ENCODE measurements at places on chromosomes 7 and 10.

DNA sequence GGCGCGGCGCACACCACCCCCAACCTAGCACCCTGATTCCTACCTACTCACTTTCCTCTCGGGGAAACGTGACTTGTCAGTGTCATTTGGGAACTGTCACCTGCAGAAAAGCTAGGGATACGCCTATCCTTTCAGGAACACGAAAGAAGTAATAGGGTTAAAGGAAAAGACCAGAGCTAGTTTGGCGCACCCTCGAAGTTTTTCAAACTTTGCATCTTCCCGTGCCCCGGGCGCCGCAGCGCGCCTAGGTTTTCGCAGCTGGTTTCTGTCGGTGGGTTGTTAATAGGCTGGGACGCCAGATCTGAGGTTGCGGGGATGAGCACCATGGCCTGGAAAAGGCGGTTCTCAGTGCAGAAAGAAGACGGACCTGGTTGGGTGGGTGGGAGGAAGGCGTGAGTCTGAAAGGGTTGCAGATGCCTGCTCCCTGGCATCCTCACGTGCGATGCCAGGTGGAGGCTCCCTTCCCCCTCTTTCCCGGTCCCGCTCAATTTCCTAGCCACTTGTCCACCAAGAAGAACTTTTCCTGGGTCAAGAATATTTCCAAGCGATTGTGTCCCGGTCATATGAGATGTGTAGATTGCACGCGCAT is 568 bp upstream of the MEOX2 start:
- no peak for DNase-seq

DNA sequence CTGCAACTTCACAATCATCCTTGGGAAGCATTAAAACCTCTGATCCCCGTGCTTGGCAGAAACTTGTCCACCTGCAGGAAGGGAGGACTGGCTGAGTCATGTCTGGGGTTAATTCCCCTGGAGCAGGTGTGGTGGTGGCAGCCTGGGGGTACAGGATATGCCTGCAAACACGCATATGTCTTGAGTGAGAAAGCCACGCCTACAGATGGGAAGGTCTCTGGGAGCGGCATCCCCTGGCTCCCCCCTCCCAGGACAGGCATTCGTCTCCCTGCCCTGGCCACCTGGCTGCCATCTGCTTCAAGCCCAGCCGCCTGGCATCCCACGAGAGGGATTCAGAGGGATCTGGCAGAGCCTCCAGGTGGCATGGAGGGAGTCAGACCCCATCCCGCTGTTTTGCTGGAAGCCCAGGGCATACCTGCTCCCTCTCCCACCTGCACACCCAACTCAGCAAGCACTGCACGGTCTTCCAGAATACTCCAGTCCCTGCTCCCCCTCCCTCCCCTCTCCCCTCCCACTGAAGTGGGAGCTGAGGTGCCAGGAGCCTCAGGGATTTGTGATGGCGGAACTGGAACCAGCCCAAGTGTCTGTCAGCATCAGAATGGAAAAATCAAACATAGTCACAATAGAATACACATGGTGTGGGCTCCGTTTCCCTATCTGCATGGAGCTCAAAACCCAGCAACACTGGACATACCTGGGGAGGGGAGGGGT is 61.0 kb downstream of the CAMK2B start:
- DNase-seq = no peak

- no peak for DNase-seq
Observed at GRCh38 chr7:111083413-111083812, 7.5 kb upstream of the LRRN3 start.

DNA sequence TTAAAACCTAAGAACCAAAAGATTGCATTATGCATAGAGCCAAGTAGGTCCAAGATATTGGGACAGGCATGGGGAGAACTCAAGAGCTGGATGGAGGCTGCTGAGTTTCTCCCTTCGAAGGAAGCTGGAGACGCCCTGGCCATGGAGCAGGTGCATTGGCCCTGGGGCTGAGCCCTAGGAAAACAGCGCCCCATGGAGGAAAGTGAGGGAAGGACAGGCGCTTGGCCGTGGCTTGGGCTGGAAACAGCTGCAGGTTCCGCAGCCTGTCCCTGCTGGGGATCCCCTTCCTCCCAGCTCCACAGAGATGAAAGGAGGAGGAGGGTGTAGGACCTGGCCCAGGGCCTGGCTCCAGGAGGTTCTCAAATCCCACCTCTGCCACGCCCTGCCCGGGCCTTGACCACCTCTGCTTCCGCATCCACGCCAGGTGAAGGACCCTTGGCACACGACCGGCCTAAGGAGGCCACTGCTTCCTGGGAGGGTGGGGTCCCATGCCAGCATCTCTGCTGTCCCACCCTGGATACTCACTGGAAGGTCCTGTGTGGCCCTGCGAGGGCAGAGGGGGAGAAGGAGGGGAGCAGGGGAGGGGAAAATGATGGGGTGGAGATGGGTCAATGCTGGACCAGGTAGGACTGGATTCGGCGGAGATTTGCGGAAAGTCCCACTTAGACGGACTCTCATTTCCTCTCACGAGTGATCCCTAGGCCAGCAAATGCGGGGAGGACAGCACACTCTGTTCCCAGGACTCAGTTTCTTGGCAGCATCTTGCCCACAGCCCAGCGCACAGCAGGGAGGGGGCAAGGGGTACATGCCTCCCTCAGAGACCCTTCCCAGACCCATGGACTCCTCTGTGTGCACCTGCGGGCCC is 258.6 kb upstream of the TCERG1L start:
- DNase-seq = no peak

DNA sequence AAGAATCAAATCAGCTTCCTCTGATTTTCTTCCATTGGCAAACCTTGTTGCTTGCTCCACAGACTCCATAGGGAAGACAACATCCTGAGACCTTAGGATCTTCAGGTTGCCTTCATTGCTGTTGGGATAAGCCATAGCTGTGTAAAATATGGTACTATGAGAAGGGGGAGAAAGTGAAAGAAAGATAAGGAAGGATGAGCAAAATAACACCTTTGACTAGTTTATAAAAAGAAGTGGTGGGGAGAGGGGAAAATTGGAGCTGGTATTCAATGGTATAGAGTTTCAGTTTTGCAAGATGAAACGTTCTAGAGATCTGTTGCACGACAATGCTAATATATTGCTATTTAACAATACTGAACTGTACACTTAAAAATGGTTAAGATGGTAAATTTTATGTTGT is 180.4 kb upstream of the PHYHIPL start:
- no peak for DNase-seq

GRCh38 chr10:79413196-79413595 is 32.2 kb downstream of the ZCCHC24 start:
- no peak for DNase-seq

- no peak for DNase-seq
Observed at GRCh38 chr10:75084834-75085384, 26.5 kb upstream of the SAMD8 start.

GRCh38 chr10:126565441-126565840 is 105.1 kb downstream of the C10orf90 start:
- DNase-seq = no peak

GRCh38 chr7:157769086-157769485 is 432.3 kb downstream of the DNAJB6 start:
- no peak for DNase-seq

- DNase-seq = no peak
Observed at GRCh38 chr7:27424231-27424630, 181.6 kb downstream of the EVX1 start.

- DNase-seq = no peak
Observed at GRCh38 chr7:116780966-116781365, 81.4 kb upstream of the CAPZA2 start.

- no peak for DNase-seq
Observed at GRCh38 chr10:114548662-114549061, 109.4 kb downstream of the ABLIM1 start.

GRCh38 chr10:70070834-70071233 is 18.2 kb downstream of the MACROH2A2 start:
- DNase-seq = no peak

GRCh38 chr7:132430041-132430855 is 146.0 kb downstream of the PLXNA4 start:
- no peak for DNase-seq

GRCh38 chr7:141664450-141664849 is 37.5 kb downstream of the DENND11 start:
- DNase-seq = no peak

GRCh38 chr7:21123586-21123985 is 304.3 kb upstream of the SP4 start:
- no peak for DNase-seq

All from stimulated activated CD4-positive, alpha-beta T cell treated with anti-CD3 and anti-CD28 coated beads, TNF-alpha, amount 100 ng/mL, for 24 hours (primary cell).